ENCODE measurements at places on chromosomes 16 and 17.

DNA sequence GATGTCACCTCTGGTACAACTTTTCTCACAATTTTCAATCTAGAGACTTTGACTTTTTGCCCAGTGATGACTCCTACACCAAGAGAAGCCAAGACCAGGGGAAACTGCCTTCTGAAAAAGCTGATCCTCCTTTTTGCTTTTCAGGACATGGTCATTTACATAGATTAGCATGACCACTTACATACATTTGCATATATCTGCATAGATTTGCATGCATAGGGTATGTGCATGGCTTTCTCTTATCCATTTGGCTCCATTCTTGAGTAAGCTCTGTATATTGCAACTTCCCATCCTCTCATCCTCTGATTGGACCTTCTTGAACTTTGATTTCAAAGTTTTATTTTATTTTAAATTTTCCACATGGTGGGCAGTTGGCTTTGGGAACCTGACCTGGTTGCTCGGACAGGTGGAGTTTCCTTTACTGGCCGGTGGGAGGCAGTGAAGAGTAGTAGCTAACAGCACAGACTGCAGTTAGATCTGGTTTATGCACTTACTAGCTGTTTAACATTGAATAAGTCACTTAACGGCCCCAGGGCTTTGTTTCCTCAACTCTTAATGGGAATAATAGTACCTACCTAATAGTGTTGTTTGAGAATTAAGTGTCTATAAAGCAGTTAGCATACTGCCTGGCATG lies 92.9 kb downstream of the GPR139 start:
- no peaks in the 10 kb centered on the region for H3K4me1 ChIP-seq
- H3K4me3 ChIP-seq, result no peak overlapping the region
- no peak for DNase-seq
- H3K27ac ChIP-seq, result no peak overlapping the region

GRCh38 chr16:73056921-73057290 lies 9.0 kb upstream of the ZFHX3 start:
- H3K36me3 ChIP-seq, result no peaks in the 10 kb centered on the region
- DNase-seq, result no peak
- H3K4me1 ChIP-seq, result peaks cover 7% of the 10 kb centered on the region
- H3K27me3 ChIP-seq, result peaks cover 12% of the 10 kb centered on the region
- H3K4me3 ChIP-seq, result peak overlapping the region; percentile 78

- no peak overlapping the region for H3K27ac ChIP-seq
- no peaks in the 10 kb centered on the region for H3K4me1 ChIP-seq
- no peak for DNase-seq
- peaks cover 11% of the 10 kb centered on the region for H3K27me3 ChIP-seq
Measured at GRCh38 chr17:83171661-83172060, 92.3 kb downstream of the METRNL start.

- H3K27me3 ChIP-seq, result no peaks in the 10 kb centered on the region
- no peak overlapping the region for H3K4me3 ChIP-seq
- no peak for DNase-seq
- H3K4me1 ChIP-seq, result no peaks in the 10 kb centered on the region
Measured at GRCh38 chr17:32015245-32016013, 8.2 kb downstream of the LRRC37B start.

DNA sequence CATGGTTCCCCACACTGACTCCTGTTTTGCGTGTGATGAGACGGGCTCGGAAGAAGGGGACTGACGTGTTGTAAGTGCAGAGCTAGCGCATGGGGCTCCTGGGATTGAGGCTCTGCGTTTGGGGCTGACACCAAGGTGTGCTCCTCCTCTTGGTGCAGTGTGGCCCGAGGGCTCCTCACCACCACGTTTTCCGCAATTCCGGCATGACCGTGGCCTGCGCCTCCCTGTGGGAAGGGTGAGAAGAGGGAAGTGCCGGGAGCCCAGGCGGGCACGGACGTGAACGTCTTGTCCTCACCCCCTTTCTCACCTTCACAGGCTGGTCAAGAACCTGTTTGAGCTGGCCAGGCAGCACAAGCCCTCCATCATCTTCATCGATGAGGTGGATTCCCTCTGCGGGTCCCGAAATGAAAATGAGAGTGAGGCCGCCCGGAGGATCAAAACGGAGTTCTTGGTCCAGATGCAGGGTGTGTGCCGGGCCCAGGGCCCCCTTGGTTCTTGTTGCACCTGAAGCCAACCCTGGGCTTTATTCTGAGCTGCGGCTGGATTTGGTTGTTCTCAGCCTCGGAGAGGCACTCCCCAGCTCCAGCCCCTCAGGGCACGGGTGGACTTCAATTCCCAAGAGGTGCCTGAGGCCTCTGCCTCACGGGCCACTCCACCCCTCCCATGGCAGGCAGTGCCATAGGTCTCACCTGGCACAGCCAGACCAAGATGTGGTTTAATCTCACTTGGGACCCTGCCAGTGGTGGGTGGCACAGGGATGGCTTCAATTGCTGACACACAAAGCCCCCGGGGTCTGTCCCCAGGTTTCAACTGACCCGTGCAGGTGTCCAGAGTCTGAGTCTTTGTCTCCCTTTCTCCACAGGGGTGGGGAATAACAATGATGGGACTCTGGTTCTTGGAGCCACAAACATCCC lies 8.9 kb downstream of the VPS4A start:
- H3K27me3 ChIP-seq, result no peaks in the 10 kb centered on the region
- H3K36me3 ChIP-seq, result peaks cover 57% of the 10 kb centered on the region
- H3K4me1 ChIP-seq, result no peaks in the 10 kb centered on the region
- H3K4me3 ChIP-seq, result no peak overlapping the region
- H3K27ac ChIP-seq, result no peak overlapping the region

DNA sequence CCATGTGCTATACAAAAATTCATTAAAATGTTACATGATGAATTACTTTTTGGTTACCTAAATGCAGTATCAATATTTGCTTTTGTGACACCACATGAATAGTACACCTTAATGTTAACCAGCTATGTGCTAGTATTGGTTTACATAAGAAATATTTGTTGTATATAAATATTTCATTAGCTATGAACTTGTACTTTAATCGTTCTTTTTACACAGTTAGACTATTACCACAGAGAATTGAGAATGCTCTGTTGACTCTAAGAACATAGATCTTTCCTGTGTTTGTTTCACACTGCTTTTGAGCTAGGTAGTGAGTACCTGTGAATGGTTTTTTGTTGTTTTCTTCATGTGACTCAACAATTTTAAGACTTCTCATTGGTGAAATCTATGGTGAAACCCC lies 93.4 kb downstream of the KANSL1 start:
- no peak for DNase-seq
- H3K36me3 ChIP-seq, result no peaks in the 10 kb centered on the region
- H3K27me3 ChIP-seq, result no peaks in the 10 kb centered on the region
- no peak overlapping the region for H3K4me3 ChIP-seq
- peaks cover 17% of the 10 kb centered on the region for H3K4me1 ChIP-seq

- H3K4me3 ChIP-seq, result no peak overlapping the region
- H3K27me3 ChIP-seq, result no peaks in the 10 kb centered on the region
- H3K4me1 ChIP-seq, result peaks cover 9% of the 10 kb centered on the region
- no peak for DNase-seq
- H3K36me3 ChIP-seq, result no peaks in the 10 kb centered on the region
Measured at GRCh38 chr16:47413041-47413440, 47.8 kb downstream of the ITFG1 start.

DNA sequence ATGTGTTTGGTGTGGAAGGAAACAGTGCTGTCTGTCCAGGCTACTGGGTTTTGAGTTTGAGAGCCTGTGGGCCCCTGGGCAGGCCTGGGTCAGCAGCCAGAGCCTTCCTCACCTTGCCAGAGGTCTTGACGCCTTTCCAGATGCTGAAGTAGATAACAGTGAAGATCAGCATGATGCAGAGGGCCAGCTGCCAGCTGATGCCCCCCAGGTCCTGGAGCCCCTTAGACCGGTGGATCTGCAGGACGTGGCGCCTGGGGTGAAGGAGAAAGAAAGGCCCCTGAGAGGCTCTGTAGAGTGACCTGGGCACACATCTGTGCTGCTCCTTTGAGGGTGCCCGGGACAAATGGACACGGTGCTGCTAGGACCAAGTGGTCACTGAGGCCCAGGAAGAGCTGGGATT lies 18.4 kb downstream of the SLC6A4 start:
- no peak overlapping the region for H3K27ac ChIP-seq
- no peak for DNase-seq
- H3K4me3 ChIP-seq, result no peak overlapping the region
- H3K36me3 ChIP-seq, result no peaks in the 10 kb centered on the region
- no peaks in the 10 kb centered on the region for H3K27me3 ChIP-seq

GRCh38 chr17:1582374-1582773 lies 19.8 kb upstream of the PITPNA start:
- no peaks in the 10 kb centered on the region for H3K36me3 ChIP-seq
- no peaks in the 10 kb centered on the region for H3K27me3 ChIP-seq
- H3K4me3 ChIP-seq, result no peak overlapping the region
- no peak for DNase-seq
- no peak overlapping the region for H3K27ac ChIP-seq

GRCh38 chr16:50548125-50548908 lies at the start of gene NKD1:
NKD1 (plus strand) TSS chr16:50548396; CDS start chr16:50548554, 158 bp downstream.
- peaks cover 14% of the 10 kb centered on the region for H3K4me1 ChIP-seq
- peak; percentile 72 for DNase-seq
- H3K27ac ChIP-seq, result no peak within 1 kb of the TSS

DNA sequence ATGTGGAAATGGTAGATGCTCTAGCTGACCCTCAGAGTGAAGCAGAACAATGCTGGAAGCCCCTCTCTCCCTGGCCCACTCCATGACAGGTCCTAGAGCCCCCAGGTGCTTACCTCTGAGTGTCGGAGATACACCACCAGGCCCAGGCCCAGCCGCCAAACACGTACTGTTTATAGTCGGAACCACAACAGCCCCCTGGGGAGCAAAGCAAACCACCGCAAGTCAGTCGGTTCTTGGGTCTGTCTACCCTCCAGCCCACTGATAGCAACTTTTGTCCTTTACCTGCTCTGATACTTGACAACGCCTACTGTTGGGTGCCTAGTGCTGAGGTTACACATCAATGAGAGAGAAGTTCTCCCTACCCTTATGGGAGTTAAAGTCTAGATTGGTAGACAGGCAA lies 8.7 kb downstream of the FLOT2 start:
- no peak overlapping the region for H3K27ac ChIP-seq
- no peak for DNase-seq
- no peak overlapping the region for H3K4me3 ChIP-seq
- peaks cover 53% of the 10 kb centered on the region for H3K4me1 ChIP-seq
- peaks cover 41% of the 10 kb centered on the region for H3K36me3 ChIP-seq
- no peaks in the 10 kb centered on the region for H3K27me3 ChIP-seq

DNA sequence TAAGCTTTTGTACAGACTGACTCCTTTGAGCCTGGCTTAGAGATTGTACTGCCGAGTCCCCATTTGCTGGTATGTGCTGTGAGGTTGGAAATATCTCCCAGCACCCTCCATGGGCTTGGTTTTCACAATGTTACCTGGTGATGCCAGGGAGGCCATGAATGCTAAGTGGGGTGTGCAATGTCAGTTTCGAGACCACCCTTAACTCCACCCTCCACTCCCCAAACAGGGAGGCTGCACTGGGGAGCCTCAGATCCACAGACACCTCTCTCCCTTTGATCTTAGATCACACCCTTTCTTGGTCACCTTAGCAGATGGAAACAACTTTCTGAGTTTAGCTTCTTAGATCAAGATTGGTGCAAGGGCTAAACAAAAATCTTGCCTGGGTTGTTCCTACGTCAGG lies 28.6 kb upstream of the PIK3R6 start:
- no peak overlapping the region for H3K4me3 ChIP-seq
- no peaks in the 10 kb centered on the region for H3K36me3 ChIP-seq
- no peak overlapping the region for H3K27ac ChIP-seq
- peaks cover 6% of the 10 kb centered on the region for H3K27me3 ChIP-seq
- no peak for DNase-seq

DNA sequence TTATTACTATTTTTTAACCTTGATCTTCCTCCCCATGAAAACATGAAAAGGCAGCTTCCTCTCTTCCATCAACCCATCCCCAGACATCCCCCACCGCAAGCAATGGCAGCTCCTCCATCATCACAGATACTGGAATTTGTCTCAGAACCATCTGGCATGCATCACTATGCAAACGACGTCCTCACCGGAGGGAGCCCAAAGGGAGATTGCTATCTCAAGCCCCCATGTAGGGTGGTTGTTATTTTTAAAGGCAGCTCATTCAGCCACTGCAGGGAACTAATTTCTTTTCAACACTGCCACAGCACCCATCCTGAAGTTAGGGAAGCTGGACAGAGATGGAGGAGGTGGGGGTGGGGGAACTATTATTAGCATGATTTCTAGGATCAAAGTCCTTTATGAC lies 222.5 kb downstream of the FOXL1 start:
- H3K27ac ChIP-seq, result no peak overlapping the region
- no peak for DNase-seq

- no peaks in the 10 kb centered on the region for H3K4me1 ChIP-seq
- H3K27me3 ChIP-seq, result no peaks in the 10 kb centered on the region
- H3K36me3 ChIP-seq, result no peaks in the 10 kb centered on the region
- no peak overlapping the region for H3K4me3 ChIP-seq
- no peak for DNase-seq
Measured at GRCh38 chr16:82432261-82432660, 194.5 kb upstream of the CDH13 start.

DNA sequence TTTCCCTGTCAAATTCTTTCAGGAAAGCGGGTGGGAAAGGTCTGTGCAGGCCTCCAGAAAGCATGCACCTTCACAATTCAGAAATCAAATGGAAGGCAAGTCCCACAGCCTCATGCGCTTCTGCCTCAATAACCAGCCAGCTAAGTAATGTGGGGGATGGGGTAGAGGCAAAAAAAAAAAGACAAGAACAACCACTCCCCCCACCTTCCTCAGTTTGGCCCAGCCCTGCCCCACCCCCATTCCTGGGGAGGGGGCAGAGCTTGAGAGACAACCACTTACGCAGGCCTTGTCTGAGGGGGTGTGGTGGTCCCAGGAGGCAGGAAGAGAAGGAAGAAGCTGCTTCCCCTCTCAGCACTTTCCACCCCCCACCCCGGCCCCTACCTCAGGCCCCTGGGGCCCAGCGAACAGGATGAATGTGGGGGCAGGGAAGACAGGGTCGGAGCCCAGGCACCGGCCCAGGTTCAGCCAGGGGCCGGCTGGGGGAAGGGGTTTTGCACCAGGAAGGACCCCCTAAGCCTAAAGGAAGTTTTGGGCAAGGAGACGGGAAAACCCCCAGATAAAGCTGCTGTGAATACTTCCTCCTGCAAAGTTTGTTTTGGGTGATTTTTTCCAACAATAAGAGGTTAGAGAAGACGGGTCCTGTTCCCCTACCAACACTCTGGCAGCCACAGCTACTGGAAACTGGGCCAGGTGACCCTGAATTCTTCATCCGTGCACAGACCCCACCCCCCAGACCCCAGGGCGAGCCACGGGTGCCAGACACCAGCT lies 1.2 kb downstream of the JUP start:
- H3K27me3 ChIP-seq, result no peaks in the 10 kb centered on the region
- peak overlapping the region; percentile 96 for H3K27ac ChIP-seq
- no peaks in the 10 kb centered on the region for H3K36me3 ChIP-seq
- DNase-seq, result peak; percentile 49
- H3K4me1 ChIP-seq, result peaks cover 59% of the 10 kb centered on the region
